ENCODE measurements at places on chromosomes 13 and 19.

- no peak for DNase-seq
Measured at GRCh38 chr13:40973409-40973808, 45.7 kb downstream of the ELF1 start.

GRCh38 chr19:28578208-28578607, 634.7 kb downstream of the UQCRFS1 start:
- DNase-seq, result no peak

GRCh38 chr19:50358483-50359327, 6.7 kb downstream of the NAPSA start:
- DNase-seq, result peak; percentile 60

- no peak for DNase-seq
Measured at GRCh38 chr19:41699968-41700323, 8.5 kb upstream of the CEACAM5 start.

- DNase-seq, result no peak
Measured at GRCh38 chr13:78499802-78500201, 103.5 kb downstream of the POU4F1 start.

GRCh38 chr19:1507763-1508506, 4.9 kb downstream of the ADAMTSL5 start:
- DNase-seq, result peak; percentile 83

- no peak for DNase-seq
Measured at GRCh38 chr13:62194371-62194770, 778.7 kb upstream of the PCDH20 start.

GRCh38 chr13:96809366-96810096, 184.7 kb downstream of the OXGR1 start:
- no peak for DNase-seq

DNA sequence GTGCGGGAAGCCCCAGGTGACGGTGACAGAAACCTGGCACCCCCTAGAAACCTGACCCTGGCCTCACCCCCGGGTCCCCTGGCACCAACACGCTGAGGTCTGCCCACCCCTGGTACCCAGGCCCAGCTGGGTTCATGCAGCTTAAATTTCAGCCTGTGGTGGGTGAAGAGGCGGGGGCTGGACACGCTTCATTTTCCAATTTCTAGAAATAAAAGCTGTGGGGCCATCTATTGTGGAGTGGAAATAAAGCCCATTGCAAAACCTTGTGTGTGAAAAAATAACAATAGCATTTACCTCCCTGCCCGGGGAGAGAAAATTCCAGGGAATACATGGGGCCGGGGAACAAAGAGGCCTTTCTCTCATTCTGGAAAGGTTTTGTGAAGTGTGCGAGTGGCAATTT, 7.5 kb upstream of the FUT5 start:
- DNase-seq, result no peak

DNA sequence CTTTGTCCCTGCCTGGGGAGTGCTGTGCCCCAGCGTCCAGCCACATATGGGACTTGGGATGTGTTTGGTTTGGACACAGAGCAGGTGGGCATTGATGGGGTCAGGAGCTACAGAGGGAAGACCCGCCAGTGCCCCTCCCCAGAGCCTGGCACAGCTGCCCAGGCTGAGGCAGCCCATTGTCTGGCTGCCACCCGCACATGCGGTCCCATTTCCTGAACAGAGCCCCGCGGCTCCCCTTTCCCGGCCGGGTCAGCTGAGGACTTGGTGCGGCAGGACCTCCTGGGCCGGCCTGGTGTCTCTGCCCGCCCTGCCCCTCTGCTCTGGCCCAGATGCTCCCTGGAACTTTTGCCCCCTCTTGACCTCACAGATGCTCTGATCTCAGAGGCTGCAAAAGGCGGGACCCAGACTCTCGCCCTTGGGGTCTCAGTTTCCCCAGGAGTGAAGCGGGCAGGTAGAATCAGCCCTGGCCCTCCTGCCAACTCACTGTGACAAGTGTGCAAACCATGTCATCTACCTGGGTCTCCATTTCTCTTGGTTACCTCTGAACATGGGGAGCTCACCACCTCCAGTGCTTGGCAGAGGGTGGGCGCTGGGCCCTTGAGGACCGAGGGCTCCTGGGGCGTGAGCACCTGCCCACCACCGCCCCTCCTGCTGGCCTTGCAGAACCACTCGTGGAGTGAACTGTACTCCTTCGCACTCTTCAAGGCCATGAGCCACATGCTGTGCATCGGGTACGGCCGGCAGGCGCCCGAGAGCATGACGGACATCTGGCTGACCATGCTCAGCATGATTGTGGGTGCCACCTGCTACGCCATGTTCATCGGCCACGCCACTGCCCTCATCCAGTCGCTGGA, 17.8 kb downstream of the HCN2 start:
- no peak for DNase-seq

DNA sequence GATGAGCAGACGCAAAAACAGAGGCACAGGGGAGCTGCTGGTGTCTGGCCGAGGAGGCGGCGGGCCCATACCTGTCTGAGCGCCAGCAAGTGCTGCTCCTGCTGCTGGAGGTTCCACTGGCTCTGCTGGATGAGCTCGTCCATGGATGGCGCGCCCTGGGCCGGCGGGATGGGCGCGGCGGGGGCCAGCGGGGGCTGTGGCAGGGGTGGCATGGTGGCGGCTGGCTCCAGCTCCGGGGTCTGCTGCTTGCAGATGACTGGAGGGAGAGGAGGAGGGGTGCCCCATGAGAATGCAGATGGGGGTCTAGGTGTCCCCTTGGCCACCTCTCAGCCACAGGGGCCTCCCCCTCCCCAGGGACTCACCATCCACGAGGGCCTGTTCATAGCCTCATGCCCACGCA, 6.9 kb downstream of the CHERP start:
- no peak for DNase-seq

DNA sequence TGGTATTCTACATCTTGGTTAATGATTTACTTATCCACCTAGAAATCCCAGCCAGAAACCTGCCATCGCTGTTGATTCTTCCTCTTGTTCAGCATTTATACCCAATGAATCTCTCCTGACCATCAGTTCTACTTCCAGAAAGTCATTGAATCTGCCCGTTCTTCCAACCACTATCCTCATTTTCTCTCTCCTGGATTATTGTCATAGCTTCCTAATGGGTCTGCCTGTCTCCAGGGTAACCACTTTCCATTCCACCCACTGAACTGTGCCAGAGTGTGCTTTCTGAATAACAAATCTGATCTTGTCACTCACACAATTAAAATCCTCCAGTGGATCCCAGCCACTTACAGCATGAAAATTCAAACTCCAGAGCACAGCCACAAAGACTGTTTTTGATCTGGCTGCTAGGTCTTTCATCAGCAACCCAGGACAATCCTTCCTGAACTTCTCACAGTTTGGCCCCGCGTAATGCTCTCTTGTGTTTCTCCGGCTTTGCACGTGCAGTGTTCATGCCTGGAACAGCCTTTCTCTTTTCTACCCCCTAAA, 330.6 kb downstream of the SPRY2 start:
- DNase-seq, result no peak
